ENCODE measurements at places on chromosomes 12 and 14.
A peak's percentile ranks its signal among the peaks of the same experiment; 100 is the strongest.

- DNase-seq: no peak
These were observed 181.9 kb upstream of the SLC38A2 start for GRCh38 chr12:46554460-46554859.

- no peak for DNase-seq
These were observed 81.1 kb downstream of the PELI2 start for GRCh38 chr14:56199095-56199981.

DNA sequence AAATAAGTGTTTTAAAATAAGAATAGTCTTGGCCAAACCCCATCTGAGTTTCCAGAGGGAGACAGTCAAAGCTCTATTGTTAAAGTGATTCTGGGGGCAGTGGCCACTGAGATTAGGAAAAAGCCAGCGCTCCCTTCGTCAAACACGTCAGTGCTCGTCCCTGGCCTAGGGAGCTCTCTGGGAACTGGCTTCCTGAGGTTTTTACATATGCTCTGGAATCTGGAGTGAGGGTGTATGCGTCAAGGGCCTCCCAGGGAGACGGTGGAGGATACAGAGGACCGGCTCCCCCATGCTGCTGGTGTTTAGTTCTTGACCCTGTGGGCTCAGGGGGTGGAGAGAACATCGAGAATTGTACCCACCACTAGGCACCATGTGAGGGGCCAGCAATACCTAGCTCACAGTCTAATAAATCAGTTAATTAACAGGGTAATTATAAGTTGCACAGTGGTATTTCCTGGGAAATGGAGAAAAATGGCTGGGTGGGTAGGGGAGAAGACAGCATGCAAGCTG lies 87.0 kb downstream of the SLC25A47 start:
- DNase-seq: no peak

DNA sequence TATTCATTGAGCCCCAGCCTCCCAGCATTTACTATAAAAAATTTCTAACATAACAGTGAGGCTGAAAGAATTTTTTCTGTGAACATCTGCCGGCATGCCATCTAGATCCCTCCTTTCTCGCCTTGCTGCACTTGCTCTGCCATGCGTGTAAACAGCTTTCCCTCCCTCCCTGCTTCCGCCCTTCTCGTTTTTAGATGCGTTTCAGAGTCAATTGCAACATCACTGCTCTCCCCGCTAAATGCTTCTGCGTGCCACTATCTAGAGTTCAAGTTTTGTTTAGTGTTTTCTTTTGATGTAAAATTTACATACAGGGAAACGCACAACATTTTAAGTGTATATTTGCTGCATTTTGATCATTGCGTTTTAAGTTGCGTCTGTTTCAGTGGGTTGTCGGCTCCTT lies 83.6 kb downstream of the CCDC92 start:
- no peak for DNase-seq

GRCh38 chr12:27319848-27320247 lies 12.8 kb upstream of the BMAL2 start:
- no peak for DNase-seq

DNA sequence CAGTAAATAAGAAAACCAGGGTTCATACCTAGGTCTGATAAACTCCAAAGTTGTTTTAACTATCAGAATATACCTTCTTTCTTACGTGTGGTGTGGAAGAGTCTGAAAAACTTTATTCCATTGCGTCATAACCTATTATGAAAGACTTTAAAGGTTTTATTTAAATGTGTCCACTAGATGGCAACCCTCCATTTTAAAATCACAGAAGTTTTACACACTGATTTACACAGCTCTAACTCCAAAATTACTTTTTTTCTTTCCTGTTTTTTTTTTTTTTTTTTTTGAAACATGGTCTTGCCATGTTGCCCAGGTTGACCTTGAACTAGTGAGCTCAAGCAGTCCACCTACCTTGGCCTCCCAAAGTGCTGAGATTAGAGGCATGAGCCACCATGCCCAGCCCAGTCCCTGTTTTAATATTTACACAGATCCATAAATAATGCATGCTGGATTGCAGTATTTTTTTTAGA lies 17.3 kb upstream of the TMPRSS12 start:
- DNase-seq: peak; percentile 87

DNA sequence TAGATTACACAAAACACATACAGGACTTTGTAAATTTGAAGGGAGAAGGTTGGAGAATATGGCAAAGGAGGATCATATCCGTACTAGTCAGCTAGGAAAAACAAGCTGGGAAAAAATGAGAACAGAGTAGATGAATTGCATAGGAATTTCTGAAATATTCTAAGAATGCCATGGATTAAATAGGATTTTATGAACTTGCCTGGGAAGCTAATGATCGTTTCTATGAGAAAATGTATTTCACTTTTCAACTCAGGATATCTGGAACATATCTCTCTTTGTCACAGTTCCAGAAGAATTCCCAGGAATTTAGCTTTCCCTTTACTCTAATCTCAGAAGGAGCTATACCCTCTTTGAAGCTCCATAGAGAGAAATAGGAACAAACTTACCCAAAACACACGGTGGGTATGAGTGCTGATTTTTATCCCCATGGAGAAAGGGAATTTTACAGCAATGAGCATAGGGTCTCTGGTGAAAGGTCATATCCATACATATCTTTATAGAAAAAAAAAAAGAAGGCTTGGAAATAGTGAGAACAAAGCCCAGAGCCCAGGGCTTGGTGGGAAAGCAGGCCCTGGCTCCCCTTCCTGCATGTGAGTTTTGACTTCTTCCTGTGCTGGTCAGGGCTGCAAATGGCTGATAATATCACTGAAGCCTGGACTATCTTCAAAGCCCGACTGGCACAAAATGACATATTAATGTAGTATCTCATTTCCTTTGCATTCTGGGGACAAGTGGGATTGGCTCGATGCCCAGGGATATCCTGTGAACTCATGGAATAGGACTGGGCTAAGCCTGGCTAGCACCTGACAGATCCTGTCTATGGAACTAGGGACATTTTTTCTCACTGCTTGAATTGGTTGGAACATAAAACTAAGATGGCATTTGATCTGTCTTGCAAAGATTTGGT lies 136.3 kb downstream of the AEBP2 start:
- peak; percentile 97 for DNase-seq

DNA sequence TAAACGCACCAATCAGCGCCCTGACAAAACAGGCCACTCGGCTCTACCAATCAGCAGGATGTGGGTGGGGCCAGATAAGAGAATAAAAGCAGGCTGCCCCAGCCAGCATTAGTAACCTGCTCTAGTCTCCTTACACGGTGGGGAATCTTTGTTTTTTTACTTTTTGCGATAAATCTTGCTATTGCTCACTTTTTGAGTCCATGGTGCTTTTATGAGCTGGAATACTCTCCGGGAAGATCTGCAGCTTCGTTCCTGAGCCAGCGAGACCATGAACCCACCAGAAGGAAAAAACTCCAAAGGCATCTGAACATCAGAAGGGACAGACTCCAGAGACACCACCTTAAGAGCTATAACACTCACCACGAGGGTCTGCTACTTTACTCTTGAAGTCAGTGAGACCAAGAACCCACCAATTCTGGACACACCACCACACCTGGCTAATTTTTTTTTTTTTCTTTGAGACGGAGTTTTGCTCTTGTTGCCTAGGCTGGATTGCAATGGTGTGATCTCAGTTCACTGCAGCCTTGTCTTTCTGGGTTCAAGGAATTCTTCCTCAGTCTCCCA lies 6.9 kb upstream of the COPS7A start:
- no peak for DNase-seq

DNA sequence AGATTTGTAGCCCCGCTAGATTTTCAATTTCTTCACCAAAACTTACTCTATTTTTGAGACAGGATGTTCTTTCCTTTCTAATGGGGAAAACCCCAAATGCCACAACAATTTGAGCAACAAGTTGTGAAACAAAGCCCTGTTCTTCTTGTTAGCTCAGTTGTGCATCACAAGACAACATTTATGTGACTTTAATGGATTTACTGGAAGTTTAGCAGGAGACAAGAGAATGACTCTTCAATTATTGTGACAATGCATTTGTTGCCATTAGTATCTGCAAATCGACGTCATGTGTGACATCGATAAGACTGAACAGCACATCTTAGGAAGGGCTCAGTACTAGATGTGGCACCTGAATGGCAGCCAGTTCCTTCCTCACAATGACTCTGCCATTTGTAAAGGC lies 1028.9 kb upstream of the TMEM132C start:
- DNase-seq: no peak

DNA sequence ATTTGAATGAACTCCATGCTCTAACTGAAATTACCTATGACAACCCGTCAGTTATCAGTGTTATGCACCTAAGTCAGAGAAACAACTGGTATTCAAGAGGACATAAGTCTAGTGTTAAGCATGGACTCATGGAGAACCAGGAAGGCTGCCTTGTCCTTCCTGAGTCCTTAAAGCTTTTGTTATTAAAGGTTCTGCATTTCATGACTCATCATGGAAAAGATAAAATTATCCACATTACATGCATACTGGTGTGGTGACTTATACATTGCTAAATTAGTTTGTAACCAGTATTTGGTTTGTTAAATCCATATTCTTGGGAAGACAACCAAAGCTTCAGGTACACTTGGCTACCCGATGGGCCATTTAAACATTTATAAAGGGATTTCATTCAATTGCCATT lies 6.5 kb upstream of the OR4E1 start:
- no peak for DNase-seq

GRCh38 chr12:69714542-69714941 lies 15.4 kb upstream of the BEST3 start:
- DNase-seq: no peak

DNA sequence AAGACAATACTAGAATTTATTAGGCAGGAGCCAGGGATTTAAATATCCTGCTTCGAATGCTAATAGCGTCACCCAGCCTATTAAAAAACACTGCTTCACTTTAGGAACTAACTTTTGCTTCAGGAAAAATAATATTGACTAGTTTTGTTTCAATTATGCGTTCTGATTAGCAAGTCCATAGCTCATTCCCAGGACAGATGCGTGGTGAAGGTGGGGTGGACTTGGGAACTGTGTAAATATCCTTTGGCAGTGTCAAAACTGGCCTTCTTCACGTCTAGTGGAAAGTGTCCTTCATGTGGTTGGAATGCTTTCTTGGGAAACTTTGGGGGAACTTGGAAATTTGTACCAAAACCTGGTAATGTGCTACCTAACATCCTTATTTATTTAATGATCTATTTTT lies 474.8 kb upstream of the NOVA1 start:
- DNase-seq: no peak

DNA sequence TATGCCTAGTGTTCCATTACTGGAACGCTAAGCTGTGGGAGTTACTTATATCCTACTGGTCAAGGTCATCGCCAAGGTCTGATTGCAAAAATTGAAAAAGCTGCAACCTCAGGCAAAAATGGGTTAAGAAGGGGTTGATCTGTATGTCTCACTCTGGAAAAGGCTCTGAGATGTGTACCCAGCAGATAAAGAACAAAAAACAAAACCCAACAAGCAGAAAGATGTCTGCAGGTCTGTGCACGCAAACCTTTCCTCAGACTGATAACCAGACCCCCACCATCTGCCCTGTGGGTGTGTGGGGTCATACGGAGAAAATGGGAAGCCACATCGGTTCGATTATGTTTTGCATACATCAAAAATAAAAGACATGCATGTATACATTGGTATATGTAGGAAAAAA lies 56.4 kb downstream of the TESC start:
- no peak for DNase-seq

DNA sequence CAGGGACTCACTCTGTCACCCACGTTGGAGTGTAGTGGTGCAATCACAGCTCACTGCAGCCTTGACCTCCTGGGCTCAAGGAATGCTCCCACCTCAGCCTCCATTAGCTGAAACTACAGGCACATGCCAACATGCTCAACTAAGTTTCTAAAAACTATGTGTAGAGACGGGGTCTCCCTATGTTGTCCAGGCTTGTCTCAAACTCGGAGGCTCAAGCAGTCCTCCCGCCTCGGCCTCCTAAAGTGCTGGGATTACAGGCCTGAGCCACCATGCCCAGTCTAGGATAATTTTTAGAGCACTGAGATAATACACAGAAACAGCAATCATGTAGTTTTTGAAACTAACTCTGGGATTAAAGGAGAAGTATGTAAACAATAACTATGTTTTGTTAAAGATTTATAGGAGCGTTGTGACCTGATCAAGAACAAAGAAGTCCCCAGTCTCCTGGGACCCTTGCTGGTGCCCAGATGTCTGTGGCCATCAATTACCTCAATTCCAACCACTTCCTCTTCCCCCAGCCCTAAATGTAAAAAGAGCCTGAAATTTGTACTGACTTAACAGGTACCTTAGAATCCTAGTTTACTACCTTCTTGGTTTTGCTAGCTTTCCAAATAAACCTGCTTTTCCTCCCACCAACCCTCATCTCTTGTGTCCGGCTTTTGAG lies 28.9 kb upstream of the EGLN3 start:
- DNase-seq: no peak

DNA sequence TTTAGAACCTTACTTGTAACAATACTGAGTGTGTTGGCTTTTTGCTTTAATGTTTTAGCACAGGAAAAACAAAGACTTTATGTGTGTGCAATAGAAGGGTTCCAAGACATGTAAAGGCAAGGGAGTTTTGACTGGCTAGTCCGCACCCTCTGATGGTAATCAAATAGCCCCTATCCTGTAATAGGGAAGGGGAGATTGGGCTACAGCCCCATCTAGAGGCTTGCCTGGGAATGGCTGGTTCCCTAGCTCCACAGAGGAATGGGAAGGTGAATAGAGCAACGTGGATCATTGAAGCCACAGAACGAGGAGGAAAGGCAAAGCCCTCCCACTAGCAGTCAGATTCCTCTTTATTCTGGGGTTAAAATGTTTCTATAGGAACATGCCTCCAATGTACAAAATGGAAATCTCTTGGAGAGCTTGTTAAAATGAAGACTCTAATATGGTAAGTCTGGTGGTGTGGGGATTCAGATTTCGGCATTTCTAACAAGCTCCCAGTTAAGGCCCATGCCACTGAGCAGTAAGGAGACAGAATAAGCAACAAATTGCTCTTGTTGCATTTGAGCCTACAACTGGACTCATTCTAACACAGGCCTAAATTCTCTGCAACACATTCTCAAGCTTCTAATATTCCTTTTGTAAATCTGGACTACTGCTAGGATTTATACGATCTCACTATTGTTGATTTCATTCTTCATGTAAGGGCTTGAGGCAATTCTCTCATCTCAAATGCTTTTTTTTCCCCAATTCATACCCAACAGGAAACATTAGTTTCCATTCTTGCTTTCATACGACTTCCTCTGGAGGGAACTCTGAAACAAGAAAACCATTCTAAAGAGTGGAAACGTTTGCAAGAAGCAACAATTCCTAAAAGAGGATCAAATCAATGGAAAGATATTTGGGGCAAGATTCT lies 57.1 kb downstream of the NIN start:
- peak; percentile 63 for DNase-seq

DNA sequence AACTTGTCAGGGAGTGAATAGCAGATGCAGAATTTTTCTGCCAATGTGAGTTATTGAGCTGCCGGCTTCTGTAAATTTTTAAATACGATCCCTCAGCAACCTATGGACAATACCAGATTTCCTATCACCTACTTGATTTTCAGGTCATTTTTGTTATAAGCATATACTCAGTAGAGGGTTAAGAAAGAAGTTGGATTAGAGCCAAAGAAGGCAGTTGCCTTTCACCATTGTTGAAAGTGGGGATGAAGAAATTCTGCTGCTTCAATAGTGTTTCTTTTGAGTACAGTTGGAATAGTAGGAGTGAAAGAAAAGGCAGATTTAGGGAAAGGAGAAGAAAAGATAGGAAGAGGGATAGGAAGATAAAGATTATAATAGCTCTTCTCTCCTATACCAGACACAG lies 197.1 kb downstream of the ATP23 start:
- no peak for DNase-seq
